ENCODE measurements at places on chromosomes 7 and 10. TPM values are rescaled to one million over a fixed set of nuclear protein-coding genes. Genes with fewer than 3 reads are reported as not detected.
A peak's percentile ranks its signal among the peaks of the same experiment; 100 is the strongest.

DNA sequence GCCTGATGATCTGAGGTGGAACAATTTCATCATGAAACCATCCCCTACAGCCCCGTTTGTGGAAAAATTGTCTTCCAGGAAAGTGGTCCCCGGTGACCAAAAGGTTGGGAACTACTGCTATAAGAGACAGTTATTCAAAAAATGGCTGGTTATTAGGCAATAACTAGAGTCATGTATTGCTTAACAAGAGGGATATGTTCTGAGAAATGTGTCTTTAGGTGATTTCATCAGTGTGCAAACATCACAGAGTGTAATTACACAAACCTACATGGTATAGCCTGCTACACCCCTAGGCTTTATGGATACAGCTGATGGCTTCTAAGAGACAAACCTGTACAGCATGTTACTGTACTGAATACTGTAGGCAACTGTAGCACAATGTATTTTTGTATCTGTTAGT, 71.3 kb upstream of the CSTF2T start:
- H3K27me3 ChIP-seq: no peaks in the 10 kb centered on the region
- no peaks in the 10 kb centered on the region for H3K4me1 ChIP-seq
- DNase-seq: no peak
- H3K36me3 ChIP-seq: no peaks in the 10 kb centered on the region
- H3K27ac ChIP-seq: no peak overlapping the region
- no peak overlapping the region for H3K4me3 ChIP-seq

DNA sequence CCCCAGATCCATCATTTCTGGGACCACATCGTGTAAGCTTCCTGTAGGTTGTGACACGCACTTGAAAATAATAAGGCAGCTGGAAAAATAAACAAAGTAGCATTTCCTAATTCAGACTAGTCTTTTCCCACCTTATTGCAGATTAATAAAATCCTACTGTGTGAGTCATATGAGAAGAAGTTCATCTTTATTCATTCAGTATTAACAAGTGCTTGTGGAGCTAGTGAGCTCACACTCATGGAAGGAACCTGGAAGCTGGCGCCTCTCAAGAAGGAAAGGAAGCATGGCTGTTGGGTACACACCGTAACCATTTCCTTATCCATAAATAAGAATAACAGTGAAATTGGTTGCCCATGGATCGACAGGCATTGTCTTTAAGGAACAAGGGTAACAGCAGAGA, 152.6 kb upstream of the PFKP start:
- DNase-seq: no peak
- no peak overlapping the region for H3K27ac ChIP-seq
- H3K27me3 ChIP-seq: peaks cover 30% of the 10 kb centered on the region

DNA sequence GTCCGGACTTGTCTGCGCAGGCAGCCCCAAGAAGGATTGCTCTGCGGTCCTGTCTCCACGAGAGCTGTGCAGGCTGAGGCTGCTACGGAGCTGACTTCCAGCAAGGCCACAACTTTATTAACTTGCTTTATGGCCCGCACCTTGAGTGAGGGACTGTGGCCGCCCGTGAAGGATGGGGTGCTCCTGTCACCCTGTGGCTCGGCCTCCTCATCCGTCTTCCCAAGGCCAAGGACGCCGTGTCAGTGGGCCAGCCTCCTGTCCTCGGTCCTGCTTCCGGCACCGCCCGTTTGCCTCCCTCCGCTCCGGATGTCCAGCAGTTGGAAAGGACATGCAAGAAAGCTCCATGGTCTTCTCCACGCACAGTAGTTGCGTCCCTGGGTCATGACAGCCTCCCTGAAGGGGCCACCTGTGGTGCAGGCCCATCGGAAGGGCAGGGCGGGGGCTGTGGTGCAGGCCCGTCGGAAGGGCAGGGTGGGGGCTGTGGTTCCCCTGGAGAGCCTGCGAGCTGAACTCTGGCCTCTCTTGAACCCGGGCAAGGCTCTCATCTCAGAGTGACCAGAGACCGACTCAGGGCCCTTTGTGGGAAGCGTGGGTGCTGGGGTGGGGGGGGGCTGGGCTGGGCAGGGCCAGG, 87.1 kb downstream of the NKX6-2 start:
- peaks cover 7% of the 10 kb centered on the region for H3K4me1 ChIP-seq
- DNase-seq: no peak
- no peak overlapping the region for H3K27ac ChIP-seq
- H3K4me3 ChIP-seq: no peak overlapping the region

DNA sequence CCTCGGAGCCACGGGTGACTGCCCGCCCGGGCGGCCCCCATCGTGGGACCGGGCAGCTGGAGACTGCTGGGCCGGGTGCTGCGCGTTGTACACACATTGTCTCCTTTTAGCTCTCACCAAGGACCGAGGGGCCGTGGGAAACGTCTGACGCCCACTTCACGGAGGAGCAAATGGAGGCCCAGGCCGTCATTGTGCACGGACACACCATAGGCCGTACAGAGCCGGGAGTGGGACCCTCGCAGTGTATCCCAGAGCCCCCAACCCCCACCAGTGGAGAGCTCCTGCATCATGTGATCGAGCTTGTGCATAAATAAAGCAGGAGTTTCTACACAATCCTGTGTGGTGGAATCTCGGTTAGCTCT, 722 bp downstream of the DENND10 start:
- H3K36me3 ChIP-seq: peaks cover 21% of the 10 kb centered on the region
- no peaks in the 10 kb centered on the region for H3K27me3 ChIP-seq
- peak; percentile 62 for DNase-seq
- H3K4me1 ChIP-seq: peaks cover 14% of the 10 kb centered on the region
- H3K4me3 ChIP-seq: peak overlapping the region; percentile 96

GRCh38 chr7:27520815-27521790, 141.6 kb downstream of the HIBADH start:
- H3K4me3 ChIP-seq: no peak overlapping the region
- peak; percentile 28 for DNase-seq
- no peak overlapping the region for H3K27ac ChIP-seq
- no peaks in the 10 kb centered on the region for H3K4me1 ChIP-seq
- H3K27me3 ChIP-seq: no peaks in the 10 kb centered on the region
- H3K36me3 ChIP-seq: peaks cover 23% of the 10 kb centered on the region

GRCh38 chr7:8134089-8134733, 127.8 kb downstream of the ICA1 start:
- no peaks in the 10 kb centered on the region for H3K27me3 ChIP-seq
- no peaks in the 10 kb centered on the region for H3K4me1 ChIP-seq
- no peak overlapping the region for H3K4me3 ChIP-seq

DNA sequence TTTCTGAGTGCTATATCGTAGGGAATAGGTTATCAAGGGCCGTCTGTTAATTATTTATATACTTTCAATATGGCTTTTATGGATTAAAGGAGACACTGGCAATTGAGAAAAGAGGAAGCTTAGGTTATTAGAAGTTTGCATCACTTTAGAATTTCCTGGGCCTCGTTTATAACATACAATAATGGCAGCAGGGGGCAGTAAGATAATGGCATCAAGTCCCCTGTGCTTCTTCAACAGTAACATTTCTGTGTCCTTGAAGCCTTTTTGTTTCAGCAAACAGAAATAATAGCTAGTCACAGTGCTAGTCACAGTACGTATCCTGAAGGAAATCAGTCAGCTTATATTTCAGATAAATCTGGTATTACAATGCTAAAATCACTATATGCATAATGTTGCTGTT, 41.9 kb downstream of the SPAM1 start:
- DNase-seq: peak; percentile 28
- no peak overlapping the region for H3K27ac ChIP-seq
- no peaks in the 10 kb centered on the region for H3K36me3 ChIP-seq
- no peaks in the 10 kb centered on the region for H3K4me1 ChIP-seq
- no peaks in the 10 kb centered on the region for H3K27me3 ChIP-seq

GRCh38 chr7:24834128-24834798, 77.0 kb upstream of the GSDME start:
- DNase-seq: no peak
- no peaks in the 10 kb centered on the region for H3K36me3 ChIP-seq
- no peaks in the 10 kb centered on the region for H3K27me3 ChIP-seq
- no peak overlapping the region for H3K4me3 ChIP-seq

GRCh38 chr7:37643876-37644275, 39.7 kb upstream of the GPR141 start:
- H3K36me3 ChIP-seq: no peaks in the 10 kb centered on the region
- no peak overlapping the region for H3K4me3 ChIP-seq
- DNase-seq: peak; percentile 18

- DNase-seq: peak; percentile 26
- no peak overlapping the region for H3K4me3 ChIP-seq
- H3K4me1 ChIP-seq: no peaks in the 10 kb centered on the region
- no peaks in the 10 kb centered on the region for H3K27me3 ChIP-seq
Observed at GRCh38 chr10:60351191-60351853, 38.4 kb downstream of the ANK3 start.

- no peaks in the 10 kb centered on the region for H3K4me1 ChIP-seq
- H3K36me3 ChIP-seq: no peaks in the 10 kb centered on the region
Observed at GRCh38 chr10:131576341-131577177, 265.0 kb upstream of the TCERG1L start.

GRCh38 chr7:20747001-20747400, 39.7 kb downstream of the SP8 start:
- no peaks in the 10 kb centered on the region for H3K4me1 ChIP-seq
- no peak for DNase-seq
- no peak overlapping the region for H3K27ac ChIP-seq
- H3K36me3 ChIP-seq: no peaks in the 10 kb centered on the region
- H3K27me3 ChIP-seq: no peaks in the 10 kb centered on the region

DNA sequence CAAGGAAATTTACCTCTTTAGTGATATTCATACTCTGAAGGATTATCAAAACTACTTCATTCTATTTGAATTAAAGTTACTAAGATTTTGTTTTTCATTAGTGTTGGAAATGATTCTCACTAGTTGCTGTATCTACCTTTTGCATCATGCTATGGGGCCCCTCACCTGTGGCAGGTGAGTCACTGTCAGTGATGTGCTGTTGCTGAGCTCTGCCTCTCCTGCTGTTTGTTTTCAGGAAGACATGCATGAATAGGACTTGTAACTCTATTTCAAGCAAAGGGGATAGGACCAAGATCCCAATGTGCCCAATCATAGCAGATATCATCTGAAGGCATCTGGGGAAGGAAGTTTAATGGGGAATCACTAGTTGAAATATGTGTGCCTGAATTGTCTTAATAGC, 57.4 kb upstream of the AGR3 start:
- peaks cover 17% of the 10 kb centered on the region for H3K4me1 ChIP-seq
- H3K4me3 ChIP-seq: no peak overlapping the region
- DNase-seq: no peak
- no peak overlapping the region for H3K27ac ChIP-seq

GRCh38 chr10:44763331-44763730, 147.8 kb upstream of the TMEM72 start:
- H3K4me1 ChIP-seq: no peaks in the 10 kb centered on the region
- no peak overlapping the region for H3K4me3 ChIP-seq
- no peak for DNase-seq
- H3K27me3 ChIP-seq: no peaks in the 10 kb centered on the region
- H3K36me3 ChIP-seq: no peaks in the 10 kb centered on the region
- H3K27ac ChIP-seq: no peak overlapping the region

Gene PAX4
- not detected for total RNA-seq

Gene RPEL1
- total RNA-seq: not detected

Gene KCNMA1
- 155 TPM for total RNA-seq

Gene ACTL6B
- total RNA-seq: not detected

Gene STAM
- total RNA-seq: 49.2 TPM

Gene C10orf67
- not detected for total RNA-seq

Gene TET1
- total RNA-seq: 3.8 TPM

Gene TSPAN33
- total RNA-seq: 20.9 TPM

Gene TEX36
- total RNA-seq: not detected

Gene NEUROD6
- not detected for total RNA-seq

Gene CFAP70
- total RNA-seq: 2.2 TPM

Data from stomach (tissue), 19 donors.